T-helper 17 cell (primary cell): ENCODE measurements at places on chromosomes 12 and 14.

DNA sequence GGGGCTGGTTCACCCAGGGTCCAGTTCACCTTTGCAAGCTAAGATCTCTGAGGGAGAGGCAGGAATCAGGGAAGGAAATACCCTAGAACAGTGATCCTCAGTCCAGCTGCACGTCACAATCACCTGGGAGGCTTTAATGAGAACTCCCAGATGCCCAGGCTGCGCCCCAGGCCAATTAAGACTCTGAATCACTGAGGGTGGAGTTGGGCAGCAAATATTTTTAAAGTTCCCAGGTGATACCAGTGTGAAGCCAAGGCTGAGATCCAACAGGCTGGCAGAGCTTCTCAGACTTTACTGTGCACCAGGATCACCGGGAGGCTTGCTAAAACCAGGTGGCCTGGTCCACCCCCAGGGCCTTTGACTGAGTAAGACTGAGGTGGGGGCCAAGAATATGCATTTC lies 23.8 kb downstream of the MYL2 start:
- no peak for DNase-seq

GRCh38 chr12:46628176-46628575 lies 197.6 kb downstream of the SLC38A4 start:
- DNase-seq = no peak

- DNase-seq = no peak
Measured at GRCh38 chr12:24597580-24597979, 351.3 kb downstream of the BCAT1 start.

DNA sequence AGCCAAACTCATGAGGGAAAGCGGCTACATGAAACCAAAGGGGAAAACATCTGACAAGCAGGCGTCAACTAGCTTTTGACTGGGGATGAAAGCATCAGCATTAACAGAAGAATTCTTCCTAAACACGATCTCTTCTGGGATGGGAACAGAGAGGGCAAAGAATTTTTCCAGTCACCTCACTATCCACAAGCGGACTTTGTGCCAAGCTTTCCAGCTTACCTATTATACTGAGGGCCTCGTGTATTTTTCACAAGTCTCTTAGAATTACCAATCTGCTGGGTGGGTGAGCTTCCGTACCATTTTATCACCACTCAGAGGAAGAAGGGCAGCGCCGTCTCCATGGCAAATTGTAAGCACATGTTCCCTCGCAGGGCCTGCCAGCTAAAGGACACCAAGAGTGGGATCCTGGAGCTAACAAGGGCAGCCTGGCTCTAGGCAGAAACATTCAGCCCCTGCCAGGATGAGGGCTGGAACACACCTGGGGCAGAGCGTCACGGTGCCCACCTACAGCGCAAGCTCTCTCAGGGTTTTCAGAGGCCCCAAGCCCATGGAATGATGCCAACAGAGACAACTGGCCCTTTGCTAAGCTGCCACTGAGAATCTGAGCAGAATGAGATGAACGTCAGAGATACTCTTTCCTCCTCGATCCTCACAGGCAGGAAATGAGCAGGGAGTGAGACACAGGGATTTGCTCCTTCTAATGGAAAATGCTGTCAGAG lies 74.6 kb downstream of the CHGA start:
- DNase-seq = no peak
